ENCODE measurements at places on chromosomes 6 and 20.

DNA sequence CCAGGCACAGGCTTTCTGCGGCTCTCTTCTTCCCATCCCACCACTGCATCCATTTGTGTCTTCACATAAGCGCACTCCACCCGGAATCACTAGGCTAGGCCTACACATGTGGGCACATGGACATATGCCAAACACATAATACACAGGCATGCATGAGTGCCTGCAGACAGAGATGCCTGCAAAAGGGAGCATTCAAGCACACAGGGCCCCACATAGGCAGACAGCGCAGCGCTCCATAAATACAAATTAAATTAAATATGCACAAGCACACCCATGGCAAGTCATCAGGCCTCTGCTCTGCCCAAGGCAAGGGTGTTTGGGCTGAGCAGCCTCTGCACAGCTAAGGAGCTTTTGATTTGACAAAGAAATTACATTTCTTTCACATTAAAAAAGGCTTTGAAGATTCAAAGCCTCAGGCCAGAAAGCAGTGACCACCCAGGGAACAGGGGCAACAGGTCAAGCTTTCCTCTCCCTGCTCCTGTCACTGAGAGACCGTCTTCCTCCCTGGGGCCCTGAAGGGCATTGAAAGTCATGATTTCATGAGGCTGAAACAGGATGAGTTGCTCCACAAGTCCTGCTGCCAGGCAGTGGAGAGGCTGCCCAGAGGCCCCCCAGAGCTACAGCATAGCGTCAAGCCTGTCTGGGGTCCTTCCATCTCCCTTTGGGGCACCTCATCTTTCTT is 134.2 kb upstream of the LRFN2 start:
- no peak for DNase-seq

- DNase-seq = no peak
These were observed 120.1 kb upstream of the RIMS1 start for GRCh38 chr6:71766146-71766760.

DNA sequence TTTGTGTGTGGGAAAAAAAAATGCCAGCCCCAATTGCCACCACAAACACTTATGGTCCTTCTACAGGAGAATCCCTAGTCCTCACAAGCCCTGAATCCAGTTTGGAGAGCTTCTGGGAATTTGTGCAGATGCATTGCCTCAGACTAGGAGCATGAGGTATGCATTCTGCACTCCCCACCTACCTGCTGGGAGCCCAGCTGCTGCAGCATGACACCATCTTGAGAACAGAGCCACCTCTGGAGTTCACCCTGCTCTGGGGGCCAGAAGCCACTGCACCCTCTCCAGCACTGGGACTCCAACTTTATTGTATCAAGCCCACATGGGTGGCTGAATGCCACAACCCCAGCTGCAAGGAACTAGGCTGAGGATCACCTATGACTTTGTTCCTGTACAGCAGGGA is 568.5 kb upstream of the ID4 start:
- no peak for DNase-seq

- no peak for DNase-seq
These were observed 233.4 kb downstream of the TBC1D7 start for GRCh38 chr6:13094781-13095425.

DNA sequence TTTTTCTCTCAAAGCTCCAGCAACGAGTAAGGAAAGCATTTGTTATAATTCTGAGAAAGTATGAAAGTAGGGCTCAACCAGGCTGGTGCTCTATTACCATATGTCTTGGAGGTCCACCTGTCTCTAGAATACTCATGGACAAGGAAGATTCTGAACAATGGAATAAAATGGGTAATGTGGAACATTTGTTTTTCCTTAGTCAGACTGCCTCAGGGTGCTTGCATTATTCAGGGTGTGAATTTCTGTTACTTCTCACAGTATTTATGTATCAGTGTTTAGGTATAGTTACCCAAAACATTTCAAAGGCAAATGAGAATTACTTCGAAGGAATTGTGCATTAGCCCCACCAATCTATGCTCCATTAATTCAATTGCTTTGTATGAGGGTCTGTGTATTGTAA is 586.2 kb upstream of the CITED2 start:
- DNase-seq = no peak

- DNase-seq = no peak
These were observed 8.1 kb downstream of the EDN1 start for GRCh38 chr6:12298017-12298978.

DNA sequence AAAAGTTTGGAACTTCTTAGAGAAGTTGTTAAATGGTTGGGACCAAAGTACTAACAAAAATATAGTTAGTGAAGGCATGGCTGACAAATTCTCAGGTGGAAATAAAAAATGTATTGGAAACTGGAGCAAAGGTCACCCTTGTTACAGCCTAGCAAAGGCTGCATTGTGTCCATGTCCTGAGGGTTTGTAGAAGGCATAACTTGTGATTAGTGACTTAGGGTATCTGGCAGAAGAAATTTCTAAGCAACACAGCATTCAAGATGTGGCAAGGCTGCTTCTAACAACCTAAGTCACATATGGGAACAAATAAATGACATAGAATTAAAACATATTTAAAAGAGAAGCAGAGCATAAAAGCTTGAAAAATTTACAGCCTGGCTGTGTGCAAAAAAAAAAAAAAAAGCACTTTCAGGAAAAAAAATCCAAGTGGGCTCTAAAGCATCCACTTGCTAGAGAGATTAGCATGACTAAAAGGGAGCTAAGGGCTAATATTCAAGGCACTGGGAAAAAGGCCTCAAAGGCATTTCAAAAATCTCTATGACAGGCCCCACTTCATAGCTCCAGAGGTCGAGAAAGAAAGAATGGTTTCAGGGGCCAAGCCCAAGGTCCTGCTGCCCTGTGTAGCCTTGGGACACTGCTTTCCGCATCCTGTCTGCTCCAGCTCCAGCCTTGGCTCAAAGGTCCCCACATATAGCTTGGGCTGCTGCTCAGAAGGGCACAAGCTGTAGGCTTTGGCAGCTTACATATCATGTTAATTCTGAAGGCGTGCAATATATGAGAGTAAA is 453.2 kb upstream of the PTCHD4 start:
- DNase-seq = no peak

GRCh38 chr6:52535711-52536423 is 41.0 kb downstream of the TRAM2 start:
- peak; percentile 6 for DNase-seq

GRCh38 chr20:45044084-45044573 is 56.8 kb downstream of the KCNS1 start:
- DNase-seq = peak; percentile 79

DNA sequence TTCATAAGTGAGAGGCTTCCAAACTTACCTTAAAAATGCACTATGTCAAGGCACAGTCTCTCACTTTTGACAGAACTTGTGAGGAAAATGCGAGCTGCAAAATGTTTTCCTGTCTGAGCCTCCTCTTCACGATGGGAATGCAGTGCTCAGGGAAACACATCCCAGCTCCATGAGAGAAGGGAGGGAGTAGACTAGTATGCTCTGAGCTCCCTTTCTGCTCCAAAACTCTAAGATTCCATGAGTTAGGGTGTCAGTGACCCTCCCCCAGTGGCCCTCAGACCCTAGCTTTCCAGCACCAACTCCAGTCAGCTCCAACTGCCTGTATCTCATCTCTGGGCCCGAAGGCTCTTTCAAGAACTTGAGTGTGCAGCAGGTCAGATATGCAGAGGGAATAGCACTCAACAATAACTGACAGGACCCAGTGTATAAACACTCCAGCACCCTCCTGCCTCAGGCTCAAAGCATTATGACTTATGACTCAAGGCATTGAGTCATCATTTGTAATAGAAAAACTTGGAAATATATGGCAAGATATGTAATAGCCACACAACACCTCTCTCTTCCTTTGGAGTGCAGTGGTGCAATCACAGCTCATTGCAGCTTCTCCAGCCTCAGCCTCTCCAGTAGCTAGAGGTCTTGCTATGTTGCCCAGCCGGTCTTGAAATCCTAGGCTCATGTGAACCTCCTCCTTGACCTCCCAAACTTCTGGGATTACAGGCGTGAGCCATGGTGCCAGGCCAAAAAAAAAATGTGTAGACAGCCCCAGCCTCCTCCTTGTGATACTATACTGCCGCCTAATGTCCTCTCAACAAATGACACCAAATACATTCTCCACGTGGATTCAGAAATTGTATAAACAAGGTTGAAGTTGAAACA is 16.7 kb upstream of the ENTPD6 start:
- DNase-seq = peak; percentile 64

- no peak for DNase-seq
These were observed 114.8 kb downstream of the DHX35 start for GRCh38 chr20:39076958-39077357.
